ENCODE measurements at places on chromosomes 2 and 18.
A peak's percentile ranks its signal among the peaks of the same experiment; 100 is the strongest.

- no peak for DNase-seq
Measured at GRCh38 chr2:111046670-111047069, 74.0 kb upstream of the BCL2L11 start.

- DNase-seq = no peak
Measured at GRCh38 chr2:191907545-191907944, 60.7 kb upstream of the CAVIN2 start.

- no peak for DNase-seq
Measured at GRCh38 chr2:180647621-180648020, 332.8 kb upstream of the UBE2E3 start.

- DNase-seq = no peak
Measured at GRCh38 chr2:6139142-6139541, 447.0 kb downstream of the SOX11 start.

- no peak for DNase-seq
Measured at GRCh38 chr18:48126240-48126639, 195.8 kb upstream of the SMAD2 start.

DNA sequence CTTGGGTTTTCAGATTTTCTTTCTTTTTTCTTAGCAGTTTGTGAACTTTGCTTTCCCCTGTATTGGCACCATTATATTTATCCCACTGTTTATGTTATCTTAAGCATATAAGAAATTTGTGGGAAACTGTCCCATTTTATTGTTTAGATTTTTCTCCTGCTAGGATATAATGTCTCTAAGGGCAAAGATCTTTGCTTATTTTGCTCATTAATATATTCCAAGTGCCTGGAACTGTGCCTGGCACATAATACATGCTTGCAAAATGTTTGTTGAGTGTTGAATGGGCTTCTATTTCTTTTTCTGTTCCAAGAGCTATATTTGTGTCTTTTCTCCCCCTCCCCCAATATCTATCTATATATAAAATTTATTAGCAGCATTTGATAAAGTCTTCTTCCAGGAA is 5.4 kb downstream of the EPC2 start:
- DNase-seq = no peak

GRCh38 chr2:161245671-161246070 is 62.6 kb upstream of the PSMD14 start:
- no peak for DNase-seq

GRCh38 chr2:39445934-39446333 is 8.8 kb upstream of the MAP4K3 start:
- no peak for DNase-seq

- no peak for DNase-seq
Measured at GRCh38 chr2:95372845-95373244, 29.7 kb upstream of the FAHD2A start.

DNA sequence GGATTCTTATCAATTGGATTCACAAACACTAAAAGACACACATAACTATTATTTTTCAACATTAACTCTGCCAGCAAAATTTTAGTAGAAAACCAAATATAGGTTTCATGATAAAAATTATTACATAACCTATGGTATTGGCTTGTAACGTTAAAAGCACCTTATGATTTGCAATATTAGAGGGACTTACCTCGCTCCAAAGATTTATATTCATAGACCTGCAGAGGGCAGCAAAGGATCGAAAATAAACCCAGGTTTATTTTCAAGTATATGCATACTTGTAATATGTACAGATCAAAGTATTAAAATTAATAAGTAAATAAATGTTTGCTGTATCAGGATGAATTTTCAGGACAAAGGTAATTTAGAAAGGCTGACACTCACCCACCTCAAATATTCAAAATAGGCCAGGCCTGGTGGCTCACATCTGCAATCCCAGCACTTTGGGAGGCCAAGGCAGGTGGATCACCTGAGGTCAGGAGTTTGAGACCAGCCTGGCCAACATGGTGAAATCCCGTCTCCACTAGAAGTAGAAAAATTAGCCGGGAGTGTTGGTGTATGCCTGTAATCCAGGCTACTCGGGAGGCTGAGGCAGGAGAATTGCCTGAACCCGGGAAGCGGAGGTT is 45.3 kb downstream of the LRPPRC start:
- DNase-seq = peak; percentile 31

DNA sequence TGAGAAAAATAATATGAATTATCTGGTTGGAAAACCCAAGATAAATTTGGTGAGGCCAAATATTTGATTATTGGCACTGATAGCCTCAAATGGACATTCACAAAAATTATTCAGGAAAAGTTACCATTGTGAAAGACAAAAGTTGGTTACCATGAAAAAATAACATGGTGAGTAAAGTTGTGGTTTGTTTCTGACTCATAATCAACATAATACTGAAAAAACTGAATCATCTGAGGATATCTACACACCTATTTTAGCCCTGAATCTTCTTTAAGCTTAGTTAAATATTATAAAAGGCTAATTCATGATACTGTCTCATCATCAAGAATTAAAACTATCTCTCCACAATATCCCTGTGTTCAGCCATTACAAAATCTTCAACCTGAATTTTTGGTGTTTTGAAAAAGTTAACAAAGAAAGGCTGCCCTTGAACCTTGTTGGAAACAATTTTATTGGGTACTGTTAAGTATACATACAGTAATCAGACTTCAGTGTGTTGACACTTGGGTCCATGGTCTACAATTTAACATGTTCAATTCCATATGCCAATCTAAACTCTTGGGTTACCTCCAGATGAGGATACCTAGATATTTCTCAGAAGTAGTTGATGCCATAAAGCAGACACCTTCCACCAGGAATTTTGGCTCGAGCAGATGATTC is 607.5 kb upstream of the SLC39A10 start:
- peak; percentile 16 for DNase-seq

GRCh38 chr2:84652431-84652830 is 136.1 kb downstream of the DNAH6 start:
- DNase-seq = no peak

GRCh38 chr2:192960945-192961344 is 766.2 kb upstream of the TMEFF2 start:
- DNase-seq = no peak

DNA sequence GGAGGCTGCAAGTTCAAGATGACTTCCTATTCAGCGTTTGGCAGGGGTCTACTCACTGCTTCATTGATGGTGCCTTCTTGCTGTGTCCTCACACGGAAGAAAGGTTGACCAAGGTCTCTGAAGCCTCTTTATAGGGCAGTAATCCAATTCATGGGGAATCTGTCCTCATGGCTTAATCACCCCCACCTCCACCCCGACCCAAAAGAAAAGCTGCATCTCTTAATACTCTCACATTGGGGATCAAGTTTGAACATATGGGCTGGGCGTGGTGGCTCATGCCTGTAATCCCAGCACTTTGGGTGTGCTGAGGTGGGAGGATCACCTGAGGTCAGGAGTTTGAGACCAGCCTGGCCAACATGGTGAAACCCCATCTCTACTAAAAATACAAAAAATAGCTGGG is 36.4 kb upstream of the HNMT start:
- no peak for DNase-seq

- DNase-seq = peak; percentile 58
Measured at GRCh38 chr2:54052825-54053718, 62.3 kb upstream of the ACYP2 start.

GRCh38 chr2:238254095-238254723 is 14.4 kb upstream of the HES6 start:
- DNase-seq = no peak

- no peak for DNase-seq
Measured at GRCh38 chr2:190425221-190425866, 17.2 kb downstream of the MFSD6 start.

- no peak for DNase-seq
Measured at GRCh38 chr2:71678874-71679273, 225.5 kb downstream of the DYSF start.

GRCh38 chr2:118723394-118723793 is 124.1 kb downstream of the EN1 start:
- no peak for DNase-seq

DNA sequence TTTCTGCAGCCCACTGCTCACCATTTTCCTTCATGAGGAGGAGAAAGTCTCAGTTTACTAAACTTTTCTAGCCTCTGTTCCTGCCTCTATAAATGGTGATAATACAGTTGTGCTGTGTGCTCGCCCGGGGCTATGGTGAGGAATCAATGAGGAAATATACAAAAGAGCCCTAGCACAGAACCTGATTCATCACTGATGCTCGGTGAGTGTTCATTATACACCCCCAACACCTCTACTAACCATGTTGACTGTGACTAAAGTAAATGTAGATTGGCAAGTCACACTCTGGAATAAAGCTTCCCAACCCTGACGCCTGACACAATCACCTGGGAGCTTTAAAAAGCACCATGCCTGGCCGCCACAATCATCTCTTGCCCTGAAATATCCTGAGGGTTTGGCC is 118.8 kb upstream of the CYP1B1 start:
- DNase-seq = no peak

DNA sequence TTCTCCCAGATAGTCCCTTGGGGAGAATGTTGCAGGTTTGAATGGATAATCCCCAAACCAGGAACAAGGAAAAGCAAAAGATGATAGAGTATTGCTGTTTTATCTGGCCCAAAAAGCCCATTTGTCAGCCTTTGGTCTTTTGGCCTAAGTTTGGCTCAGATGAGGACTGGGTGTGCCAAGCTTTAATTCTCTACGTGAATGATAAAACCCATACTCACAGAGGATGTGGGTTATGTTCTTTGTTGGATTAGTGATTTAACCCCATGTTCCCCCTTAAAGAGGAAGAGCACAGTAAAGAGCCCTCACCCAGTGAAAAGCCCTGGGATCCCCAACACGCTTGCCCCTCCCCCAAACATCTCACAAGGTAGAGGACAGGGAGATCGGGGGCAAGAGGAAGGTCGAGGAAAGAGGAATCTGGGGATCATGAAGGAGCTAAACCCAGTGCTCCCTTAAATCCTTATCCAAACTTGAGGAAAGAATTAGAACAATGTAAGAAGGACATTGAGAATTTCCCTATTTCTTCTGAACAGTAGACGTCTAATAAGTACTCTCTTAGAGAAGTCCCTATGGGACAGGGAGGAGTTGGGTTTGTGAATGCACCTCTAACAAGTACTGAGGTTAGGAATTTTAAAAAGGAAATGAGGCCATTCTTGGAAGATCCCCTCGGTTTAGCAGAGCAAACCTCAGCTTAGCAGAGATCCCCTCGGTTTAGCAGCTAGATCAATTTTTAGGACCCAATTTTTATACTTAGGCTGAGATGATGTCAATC is 105.0 kb downstream of the HIBCH start:
- no peak for DNase-seq

DNA sequence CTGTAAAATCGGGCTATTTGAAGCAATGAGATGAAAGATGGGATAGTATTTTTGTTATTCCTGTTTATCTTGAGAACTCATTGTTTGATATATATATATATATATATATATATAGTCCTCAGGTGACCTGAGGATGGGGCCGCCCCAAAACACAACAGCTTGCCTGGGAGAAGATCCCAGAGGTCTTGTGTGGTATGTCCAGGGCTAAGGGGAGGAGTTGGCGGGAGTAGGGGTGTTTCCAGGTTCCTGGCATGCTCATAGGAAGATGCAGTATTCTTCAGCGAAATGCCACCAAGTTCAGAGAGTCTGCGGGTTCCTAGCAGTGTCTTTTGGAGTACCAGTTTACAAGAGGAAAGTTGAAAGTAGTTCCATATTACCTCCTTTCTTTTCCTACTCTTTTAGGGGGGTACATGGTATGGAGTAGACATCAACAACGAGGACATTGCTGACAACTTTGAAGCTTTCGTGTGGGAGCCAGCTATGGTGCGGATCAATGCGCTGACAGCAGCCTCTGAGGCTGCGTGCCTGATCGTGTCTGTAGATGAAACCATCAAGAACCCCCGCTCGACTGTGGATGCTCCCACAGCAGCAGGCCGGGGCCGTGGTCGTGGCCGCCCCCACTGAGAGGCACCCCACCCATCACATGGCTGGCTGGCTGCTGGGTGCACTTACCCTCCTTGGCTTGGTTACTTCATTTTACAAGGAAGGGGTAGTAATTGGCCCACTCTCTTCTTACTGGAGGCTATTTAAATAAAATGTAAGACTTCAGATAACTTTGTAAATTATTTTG is 18.3 kb downstream of the CCT7 start:
- no peak for DNase-seq

DNA sequence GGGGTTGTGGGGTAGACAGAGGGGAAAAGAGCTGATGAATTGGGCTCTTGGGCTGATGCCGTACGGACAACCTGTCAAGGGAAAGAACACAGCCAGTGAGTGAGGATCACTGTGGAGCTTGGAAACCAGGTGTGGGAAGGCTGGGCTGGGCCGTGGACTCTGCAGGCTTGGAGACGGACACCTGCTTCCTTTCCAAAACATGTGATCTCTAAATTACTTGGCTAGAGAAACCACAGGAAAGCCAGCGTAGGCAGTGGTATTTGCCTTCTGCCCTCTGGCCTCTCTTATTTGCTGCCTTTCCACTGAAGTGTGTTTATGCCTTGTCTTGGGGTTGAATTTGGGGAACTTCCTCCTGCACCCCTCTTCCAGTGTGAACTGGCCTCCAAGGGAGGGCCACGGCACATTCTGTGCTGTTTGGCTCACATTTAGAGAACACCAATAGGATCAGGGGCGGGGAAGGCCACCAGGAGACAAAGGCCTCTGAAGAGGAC is 267.7 kb downstream of the PRKCE start:
- DNase-seq = no peak

DNA sequence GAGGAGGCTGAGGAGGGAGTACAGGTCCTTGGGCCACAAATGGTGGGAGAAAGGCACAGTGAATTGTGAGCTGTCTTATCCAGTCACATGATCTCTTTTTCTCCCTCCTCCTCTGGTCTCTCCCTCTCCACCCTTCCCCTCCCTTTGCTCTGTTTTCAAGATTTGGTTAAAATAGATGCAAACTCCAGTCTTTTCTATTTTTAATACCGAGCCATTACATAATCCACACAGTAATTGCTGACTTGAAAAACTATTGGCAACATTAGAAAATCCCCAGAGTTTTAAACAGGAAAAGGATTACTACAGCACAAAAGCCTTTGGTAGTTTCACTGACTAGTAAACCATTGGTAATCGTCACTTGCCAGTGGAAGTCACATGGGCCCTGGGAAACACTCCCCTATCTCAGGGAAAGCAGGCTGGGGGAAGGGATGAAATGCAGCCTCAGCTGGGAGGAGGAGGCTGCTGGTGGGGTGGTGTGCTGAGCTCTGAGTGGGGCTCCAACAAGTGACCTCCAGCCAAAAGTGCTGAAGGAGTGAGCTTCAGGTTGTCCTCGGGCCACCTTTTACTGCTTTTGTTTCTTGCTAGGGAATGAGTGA is 57.4 kb upstream of the PCBP1 start:
- no peak for DNase-seq

DNA sequence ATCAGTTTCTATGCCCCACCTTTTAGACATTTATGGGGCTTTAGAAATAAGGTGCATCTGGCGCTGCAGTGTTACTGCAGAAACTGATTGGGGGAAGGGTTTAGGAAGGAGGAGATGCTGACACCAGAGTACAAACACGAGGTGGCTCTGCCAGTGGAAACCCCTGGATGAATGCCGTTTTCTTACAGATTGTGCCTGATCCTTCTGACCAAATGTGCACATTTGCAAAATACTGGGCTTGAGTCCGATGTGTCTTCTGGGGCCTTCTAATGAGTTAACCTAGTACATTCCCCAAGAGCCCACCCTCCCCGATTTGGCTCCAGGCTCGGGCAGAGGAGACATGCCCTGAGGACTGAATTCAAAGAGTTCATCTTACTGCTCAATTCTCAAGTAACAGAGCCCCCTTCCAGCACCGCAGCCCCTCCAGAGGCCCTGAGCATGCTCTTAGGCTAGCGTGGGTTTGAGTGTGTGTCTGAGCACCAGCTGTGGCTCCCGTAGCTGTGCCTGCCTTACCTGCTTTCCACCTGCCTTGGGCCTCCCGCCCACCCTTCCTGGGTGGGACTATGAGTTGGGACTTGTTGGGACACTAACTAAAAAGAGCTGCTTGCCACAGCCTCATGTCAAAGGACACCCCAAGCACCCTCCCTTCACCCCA is 116.7 kb upstream of the COPS8 start:
- no peak for DNase-seq

- peak; percentile 37 for DNase-seq
Measured at GRCh38 chr2:64524604-64525316, 632 bp downstream of the AFTPH start.

Data from activated CD4-positive, alpha-beta T cell treated with anti-CD3 and anti-CD28 coated beads, Interleukin-2, amount 50 U/mL, for 16 hours (primary cell).